Fibroblast of upper back skin (primary cell): ENCODE measurements at places on chromosomes 1 and 21.

GRCh38 chr1:2091611-2092604 lies 41.7 kb downstream of the PRKCZ start:
- no peak for DNase-seq

- no peak for DNase-seq
Observed at GRCh38 chr1:55519276-55519675, 304.1 kb upstream of the USP24 start.

GRCh38 chr1:8211883-8212579 lies 105.9 kb upstream of the SLC45A1 start:
- peak; percentile 99 for DNase-seq

DNA sequence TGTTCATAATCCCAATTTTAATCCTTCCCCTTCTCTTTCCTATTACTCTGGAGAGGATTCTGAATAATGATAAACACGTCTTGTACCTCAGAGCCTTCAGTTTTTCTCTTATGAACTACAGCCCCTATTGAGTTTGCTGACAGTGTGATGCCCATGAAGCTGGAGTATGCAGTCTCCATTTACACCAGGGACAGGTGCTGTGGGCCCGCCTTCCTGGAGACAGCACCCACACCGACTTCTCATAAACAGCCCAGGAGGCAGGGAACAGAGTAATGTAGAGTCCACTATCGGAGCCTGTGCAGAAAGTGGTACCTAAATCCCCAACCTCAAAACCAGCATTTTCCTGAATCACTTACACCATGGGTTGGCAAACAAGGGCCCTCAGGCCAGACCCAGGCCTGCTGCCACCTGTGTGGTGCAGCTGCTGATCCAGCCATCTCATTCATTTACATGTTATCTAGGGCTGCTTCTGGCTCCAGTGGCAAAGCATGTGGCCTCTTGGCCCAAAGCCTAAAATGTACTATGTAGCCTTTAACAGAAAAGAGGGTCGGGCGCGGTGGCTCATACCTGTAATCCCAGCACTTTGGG lies 95.1 kb upstream of the KRTAP19-8 start:
- DNase-seq, result no peak

- DNase-seq, result no peak
Observed at GRCh38 chr1:167630568-167631385, 745 bp downstream of the RCSD1 start.

- DNase-seq, result no peak
Observed at GRCh38 chr1:188620236-188620635, 1791.5 kb downstream of the PLA2G4A start.

GRCh38 chr21:24369746-24370145 lies 1237.5 kb downstream of the MRPL39 start:
- peak; percentile 5 for DNase-seq

- DNase-seq, result no peak
Observed at GRCh38 chr1:212495766-212496494, 63.2 kb downstream of the NENF start.

- DNase-seq, result no peak
Observed at GRCh38 chr21:43812139-43812821, 22.9 kb downstream of the RRP1 start.

GRCh38 chr1:210342986-210343780 lies 14.5 kb downstream of the HHAT start:
- no peak for DNase-seq

DNA sequence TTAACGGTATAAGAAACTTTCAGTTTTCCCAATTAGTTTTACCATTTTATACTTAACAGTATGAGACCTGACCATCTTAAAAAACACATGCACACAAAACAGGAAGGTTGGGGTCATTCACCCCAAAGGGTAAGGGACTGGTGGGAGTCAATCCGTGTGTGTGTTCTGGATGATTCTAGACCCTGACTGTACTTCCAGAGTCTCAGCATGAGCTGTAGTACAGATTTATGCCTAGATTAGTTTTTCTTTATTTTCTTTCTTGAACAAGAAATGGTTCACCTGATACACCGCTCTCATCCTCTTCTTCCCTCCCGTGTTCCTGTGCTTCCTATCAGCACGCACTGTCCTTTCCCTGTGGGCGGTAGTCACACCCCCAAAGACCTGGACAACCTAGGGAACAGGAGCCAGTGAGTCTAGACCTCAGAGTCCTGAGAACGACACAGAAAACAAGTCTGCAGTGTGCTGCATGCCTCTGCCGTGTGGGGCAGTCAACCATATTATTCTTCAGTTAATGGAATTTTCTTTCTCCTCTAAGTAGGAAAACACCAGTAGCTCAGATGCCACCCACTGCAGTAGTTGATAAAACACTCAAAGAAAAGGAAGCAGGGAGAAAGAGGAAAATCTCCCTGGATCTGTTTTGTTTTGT lies 38.9 kb upstream of the MRPS6 start:
- DNase-seq, result no peak

- DNase-seq, result peak; percentile 27
Observed at GRCh38 chr1:16351456-16351993, 755 bp downstream of the FBXO42 start.

GRCh38 chr1:205004351-205004750 lies 38.7 kb upstream of the CNTN2 start:
- no peak for DNase-seq

DNA sequence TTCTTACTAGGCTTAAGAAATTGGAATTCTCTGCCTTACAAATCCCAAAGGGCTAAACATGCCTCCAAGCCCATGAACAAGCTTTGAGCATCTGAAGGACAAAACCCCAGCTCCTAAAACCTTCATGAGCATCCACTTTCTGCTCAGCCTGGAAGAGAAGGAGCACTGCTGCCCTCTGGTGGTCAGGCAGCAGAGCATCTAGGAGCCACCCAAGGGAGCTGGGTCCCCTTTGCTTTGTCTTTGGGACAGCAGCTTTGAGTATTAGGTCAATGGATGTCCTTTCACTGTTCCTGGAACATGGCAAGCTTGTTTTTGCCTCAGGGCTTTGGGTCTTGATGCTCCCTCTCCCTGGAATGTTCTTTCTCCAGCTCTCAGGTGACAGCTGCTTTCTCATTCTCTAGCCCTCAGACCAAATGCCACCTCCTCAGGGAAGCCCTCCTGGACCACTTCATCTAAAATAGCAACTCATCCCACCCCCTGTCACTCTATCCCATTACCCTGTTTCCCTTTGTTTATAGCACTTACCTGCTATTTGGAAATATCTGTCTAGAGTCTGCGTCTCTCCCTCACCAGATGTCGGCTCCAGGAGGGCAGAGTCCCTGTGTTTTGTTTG lies 25.7 kb downstream of the RAB7B start:
- DNase-seq, result peak; percentile 87

GRCh38 chr21:18477043-18477442 lies 73.5 kb upstream of the TMPRSS15 start:
- DNase-seq, result no peak

GRCh38 chr1:186900539-186901237 lies 71.9 kb downstream of the PLA2G4A start:
- no peak for DNase-seq

- DNase-seq, result no peak
Observed at GRCh38 chr1:94259635-94260289, 22.4 kb upstream of the ARHGAP29 start.

DNA sequence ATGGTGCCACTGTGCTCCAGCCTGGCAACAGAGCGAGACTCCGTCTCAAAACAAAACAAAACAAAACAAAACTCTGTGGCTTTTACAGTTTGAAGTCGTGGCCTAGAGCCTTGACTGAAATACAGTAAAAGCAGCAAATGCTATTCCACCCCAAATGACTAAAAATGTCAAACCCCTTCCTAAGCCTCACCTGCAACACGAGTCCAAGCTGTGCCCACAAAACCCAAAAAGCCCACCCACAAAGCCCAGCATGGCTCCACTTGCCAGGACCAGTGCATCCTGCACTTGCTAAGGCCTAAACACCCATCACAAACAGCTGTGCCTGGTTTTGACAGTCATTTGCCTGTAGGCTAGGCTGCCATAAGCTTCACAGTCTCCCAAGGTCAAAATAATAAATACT lies 21.3 kb downstream of the VAV3 start:
- DNase-seq, result no peak

- peak; percentile 9 for DNase-seq
Observed at GRCh38 chr1:165288350-165289120, 68.0 kb downstream of the LMX1A start.

DNA sequence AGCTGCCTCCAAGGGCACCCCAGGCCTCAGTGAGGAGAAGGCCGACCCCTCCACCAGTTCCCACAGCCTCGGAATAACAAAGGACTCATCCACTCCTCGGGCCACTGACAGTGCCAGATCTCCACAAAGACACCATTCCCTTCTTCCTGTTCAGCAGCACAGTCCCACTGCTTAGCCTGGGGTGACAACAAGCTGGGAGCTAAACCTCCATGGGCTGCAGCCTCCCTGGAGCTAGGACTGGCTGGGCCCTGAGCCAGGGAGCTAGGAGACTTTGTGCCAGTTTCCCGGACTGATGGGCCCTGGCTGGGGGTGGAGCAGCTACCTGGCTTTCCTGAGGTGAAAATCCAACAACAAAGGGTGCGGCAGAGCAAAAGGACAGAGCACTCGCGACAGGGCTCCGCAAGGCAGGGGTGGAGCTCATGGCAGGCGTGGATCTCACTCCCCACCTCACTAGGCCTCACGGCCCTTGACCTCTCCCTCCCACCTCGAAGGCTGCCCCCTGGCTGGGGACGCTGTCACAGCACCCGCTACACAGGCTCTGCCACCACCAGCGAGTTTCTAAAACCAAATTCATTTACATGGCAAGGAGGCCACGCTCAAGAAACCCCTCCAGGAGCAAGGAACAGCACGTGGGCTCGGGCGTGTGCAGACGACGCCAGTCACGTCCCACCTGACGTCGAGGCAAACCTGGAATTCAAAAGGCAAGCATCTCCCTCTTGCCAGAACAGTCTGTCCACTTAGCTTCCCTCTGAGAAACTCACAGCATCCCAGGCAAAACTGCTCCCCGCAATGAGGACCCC lies 13.8 kb downstream of the SLC35E2B start:
- DNase-seq, result no peak

- DNase-seq, result no peak
Observed at GRCh38 chr1:112826217-112826944, 111.2 kb upstream of the PPM1J start.

- DNase-seq, result no peak
Observed at GRCh38 chr1:203422656-203423055, 53.0 kb upstream of the PRELP start.

DNA sequence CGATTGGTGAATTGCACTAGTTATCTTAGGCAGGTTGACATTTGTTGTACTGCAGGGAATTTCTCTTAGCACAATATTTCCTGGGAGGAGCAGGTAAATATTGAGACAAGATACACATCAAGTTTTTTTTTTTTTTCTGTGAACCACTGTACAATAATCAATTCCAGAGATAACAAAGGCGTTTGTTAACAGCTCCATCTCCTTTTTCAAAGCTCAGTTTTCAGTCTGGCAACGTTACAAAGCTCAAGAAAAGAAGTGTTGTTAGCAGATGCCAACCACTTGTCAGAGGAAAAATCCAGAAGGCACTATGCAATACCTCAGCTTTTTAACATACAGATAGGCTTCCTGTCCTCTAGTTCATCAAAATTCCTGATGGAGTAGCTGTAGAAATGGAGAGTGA lies 40.9 kb upstream of the DAB1 start:
- DNase-seq, result peak; percentile 32

GRCh38 chr1:184419350-184420161 lies 32.7 kb downstream of the C1orf21 start:
- peak; percentile 17 for DNase-seq

DNA sequence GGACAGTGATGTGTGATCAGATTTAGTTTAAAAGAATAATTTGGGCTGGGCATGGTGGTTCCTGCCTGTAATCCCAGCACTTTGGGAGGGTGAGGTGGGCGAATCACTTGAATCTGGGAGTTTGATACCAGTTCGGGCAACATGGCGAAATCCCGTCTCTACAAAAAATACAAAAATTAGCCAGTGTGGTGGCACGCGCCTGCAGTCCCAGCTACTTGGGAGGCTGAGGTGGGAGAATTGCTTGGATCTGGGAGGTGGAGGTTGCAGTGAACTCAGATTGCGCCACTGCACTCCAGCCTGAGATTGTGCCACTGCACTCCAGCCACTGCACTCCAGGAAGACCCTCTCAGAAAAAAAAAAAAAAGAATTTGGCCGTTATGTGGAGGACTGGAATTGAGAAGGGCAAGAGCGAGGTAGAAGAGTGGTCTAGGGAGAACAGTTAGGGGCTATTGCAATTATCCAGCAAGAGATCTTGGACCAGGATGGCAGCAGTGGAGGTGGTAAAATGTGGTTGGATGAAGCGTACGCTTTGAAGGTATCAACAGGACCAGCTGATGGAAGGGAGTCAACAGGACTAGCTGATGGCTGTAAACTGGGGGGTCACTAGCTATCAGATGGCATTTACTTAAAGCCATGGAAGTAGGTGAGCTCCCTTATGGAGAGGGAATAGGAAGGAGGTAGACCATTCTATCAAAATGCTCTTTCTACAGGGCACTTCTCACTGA lies 9.6 kb downstream of the BTBD19 start:
- DNase-seq, result no peak
